Vagina (tissue), 2 donors: ENCODE measurements at places on chromosomes 6 and 20.

DNA sequence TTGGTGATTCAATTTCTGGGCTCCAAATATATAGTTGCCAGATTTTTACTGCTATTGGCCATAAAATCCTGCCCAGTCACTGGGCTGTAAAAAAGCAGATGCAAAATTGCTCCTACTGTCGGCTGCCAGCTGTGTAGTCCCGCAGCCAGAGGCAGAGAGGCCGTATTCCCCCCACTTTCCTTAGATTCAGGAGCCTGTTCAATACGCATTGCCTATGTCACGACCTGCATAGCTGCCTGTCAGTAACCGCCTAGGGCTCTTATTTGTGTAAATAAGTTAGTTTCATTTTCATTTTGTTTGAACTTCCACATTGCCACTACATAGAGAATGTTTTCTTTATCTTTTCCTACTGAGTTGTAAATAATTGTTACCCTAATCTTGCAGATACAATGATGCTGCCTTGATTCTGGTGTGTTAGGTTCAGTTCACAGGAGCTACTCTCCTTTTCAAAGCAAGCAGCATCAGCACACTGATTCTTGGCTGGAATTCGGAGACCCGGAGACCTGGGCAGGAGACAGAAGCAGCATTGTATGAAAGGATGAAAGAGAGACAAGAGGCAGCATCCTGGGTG is 46.0 kb upstream of the UST start:
- no peak for DNase-seq

- DNase-seq = no peak
Observed at GRCh38 chr20:62496568-62497218, 20.9 kb upstream of the GATA5 start.

GRCh38 chr20:64119301-64119680 is 11.9 kb upstream of the NPBWR2 start:
- DNase-seq = no peak

DNA sequence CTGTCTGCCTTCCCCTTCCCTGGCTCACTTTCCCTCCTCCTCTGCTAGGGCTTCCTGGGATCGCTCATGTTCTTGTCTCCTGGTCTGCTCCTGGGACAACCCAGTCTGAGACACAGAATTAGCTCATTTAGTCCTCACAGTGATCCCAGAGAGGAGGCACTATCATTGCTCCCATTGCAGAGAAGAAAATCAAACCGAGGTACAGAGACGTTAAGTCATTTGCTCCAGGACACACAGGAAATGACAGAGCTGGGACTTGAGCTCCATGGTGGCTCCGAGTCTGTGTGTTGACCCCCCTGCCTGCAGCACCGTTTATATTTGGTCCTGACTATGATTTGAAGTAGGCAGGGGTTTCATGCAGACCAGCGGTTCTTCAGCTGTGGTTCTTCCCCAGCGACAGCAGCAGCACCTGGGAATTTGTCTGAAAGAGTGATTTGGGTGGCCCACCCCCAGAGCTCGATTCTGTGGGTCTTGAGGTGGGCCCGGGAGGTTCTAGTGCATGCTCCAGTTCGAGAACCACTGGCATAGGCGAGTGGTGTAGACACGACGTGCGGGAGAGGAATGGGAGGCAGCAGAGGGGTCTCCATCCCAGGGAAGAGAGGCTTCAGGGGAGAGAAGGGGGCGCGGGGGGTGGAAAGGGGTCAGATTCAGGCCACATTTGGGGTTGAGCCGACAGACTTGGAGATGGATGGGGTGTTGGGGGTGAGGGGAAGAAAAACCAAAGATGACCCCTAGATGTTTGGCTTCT is 24.7 kb downstream of the PCK1 start:
- no peak for DNase-seq

- no peak for DNase-seq
Observed at GRCh38 chr6:167472880-167473279, 148.0 kb downstream of the TTLL2 start.

DNA sequence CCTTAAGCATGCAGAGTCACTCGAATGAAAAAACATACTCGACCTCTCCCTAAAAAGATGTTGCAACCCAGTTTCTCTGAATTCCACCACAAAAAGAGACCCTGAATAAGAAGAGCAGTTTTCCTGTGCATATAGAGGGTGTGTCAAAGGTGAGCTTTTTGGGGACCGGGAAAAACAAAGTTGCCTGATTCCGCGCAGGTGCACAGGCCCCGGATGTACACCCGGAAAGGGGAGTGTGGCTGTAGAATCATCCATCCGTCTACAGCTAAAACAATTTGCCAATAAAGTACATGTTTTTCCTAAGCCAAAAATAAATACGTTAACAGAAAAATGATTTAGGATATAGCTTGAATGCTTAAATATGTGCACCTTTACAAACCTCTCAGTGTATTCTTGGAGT is 41.2 kb upstream of the IRF4 start:
- DNase-seq = no peak

- DNase-seq = no peak
Observed at GRCh38 chr6:164845773-164846172, 463.6 kb downstream of the C6orf118 start.
